ENCODE measurements at places on chromosomes 12 and 14. TPM values are rescaled to one million over a fixed set of nuclear protein-coding genes. Genes with fewer than 3 reads are reported as not detected.

DNA sequence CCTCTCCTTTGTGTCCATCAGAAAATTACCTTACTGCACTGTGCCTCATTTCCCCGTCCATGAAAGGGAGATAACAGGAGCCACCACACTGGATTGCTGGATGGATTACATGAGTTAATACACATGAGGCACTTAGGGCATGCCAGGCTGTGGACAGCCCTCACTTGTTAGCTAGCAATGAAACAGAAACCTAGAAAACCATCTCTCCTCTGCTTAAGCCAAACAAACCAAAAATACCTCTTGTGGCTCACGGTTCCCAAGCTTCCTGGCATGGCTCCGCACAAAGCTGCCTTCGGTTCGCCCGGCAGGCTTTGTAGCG is 660 bp upstream of the HCFC2 start:
- no peak for DNase-seq

DNA sequence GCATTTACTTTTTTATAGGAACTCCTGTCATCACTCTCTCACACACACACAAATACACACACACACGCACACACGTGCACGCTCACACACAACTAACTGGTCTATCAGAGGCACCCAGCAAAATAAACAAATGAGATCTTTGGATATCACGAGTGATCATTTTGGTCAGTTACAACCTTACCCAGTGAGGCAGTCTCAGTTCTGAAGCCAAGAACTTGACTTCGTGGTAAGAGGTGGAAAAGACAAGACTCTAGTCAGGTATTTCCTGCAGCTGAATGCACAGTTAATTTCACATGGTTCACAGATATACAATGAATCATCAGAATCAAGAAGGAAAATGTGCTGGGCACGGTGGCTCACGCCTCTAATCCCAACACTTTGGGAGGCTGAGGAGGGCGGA is 39.4 kb downstream of the ATF7 start:
- no peak for DNase-seq

- no peak for DNase-seq
Observed at GRCh38 chr12:104600036-104600712, 143.4 kb downstream of the CHST11 start.

The TC2N gene
- polyA plus RNA-seq, result 9.9 TPM

GRCh38 chr12:10354071-10354470 is 35.8 kb downstream of the KLRK1 start:
- no peak for DNase-seq

DNA sequence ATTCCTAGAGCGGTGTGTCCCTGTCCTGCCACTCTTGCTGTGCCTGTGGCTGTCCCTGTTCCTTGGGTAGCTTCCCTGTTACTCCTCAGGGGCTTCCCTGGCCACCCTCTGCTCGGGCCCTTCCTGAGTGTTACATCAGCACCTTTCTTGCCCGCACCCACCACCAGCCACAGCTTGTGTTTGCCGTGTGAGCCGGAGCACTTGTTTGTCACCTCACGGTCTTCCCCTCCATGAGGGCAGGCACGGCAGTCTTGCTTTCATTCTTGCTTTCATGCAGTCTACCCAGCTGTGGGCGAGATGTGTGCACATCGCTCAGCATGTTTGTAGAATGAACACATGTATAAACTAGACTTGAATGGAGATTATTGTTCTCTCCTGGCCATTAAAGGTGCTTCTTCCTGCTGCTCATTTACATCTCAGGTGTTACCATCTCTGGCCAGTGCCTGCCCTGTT is 42.0 kb downstream of the TRAF3 start:
- no peak for DNase-seq

DNA sequence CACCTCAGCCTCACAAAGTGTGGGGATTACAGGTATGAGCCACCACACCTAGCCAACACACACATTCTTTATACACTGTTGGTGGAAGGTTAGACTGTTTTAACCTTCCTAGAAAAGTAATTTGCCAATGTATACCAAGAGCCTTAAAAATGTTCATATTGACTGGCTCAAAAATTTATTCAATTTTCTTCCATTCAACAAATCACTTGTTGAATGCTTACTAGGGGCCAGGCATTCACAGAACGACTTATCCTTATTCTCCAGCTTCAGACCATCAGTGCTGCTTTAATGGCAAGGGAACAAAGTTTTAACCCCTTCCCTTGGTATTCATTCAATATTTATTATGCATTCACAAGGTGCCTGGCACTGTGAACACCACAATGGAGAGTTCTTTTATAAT is 3.0 kb downstream of the NR2C1 start:
- no peak for DNase-seq

- no peak for DNase-seq
Observed at GRCh38 chr14:105294142-105294597, 6.6 kb downstream of the BRF1 start.

- DNase-seq, result no peak
Observed at GRCh38 chr12:125332900-125333299, 267.7 kb downstream of the AACS start.
